ENCODE measurements at places on chromosomes 6 and 20.

DNA sequence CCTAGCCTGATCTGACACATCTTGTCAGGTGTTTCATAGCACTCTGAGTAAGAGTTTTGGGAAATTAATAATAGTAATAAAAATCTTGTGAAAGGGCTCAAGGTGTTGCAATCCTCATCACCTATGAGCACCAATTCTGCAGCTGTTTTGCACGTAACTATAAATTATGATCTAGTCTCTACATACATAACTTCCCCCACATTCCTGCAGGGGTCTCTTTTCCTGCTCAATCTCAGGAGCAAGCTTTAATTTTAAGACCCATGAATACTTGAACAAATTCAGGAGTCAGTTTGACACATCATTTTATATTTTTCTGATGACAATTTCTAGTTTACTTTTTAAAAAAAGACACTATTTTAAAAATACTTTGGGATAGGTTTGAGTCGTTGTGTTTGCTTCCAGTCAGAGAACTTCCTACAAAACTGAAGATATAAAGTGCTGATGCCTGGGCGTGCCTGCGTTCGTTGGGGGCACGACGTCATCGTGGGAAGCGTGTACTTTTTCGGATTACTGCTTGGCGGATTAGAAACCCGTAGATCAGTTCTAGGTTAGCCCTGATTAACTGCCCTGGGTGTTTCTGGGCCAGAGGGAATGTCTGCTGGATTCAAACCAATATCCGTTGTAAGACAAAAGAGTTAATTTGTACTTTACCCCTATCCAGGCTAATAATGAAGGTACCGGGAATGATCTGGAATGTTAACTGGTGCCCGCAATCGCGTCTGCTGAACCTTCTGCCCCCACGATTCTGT lies 1.0 kb upstream of the E2F3 start:
- DNase-seq = no peak

GRCh38 chr6:170101281-170102035 lies 189.4 kb downstream of the DLL1 start:
- no peak for DNase-seq

GRCh38 chr20:63072991-63073737 lies 66.4 kb upstream of the BHLHE23 start:
- no peak for DNase-seq

DNA sequence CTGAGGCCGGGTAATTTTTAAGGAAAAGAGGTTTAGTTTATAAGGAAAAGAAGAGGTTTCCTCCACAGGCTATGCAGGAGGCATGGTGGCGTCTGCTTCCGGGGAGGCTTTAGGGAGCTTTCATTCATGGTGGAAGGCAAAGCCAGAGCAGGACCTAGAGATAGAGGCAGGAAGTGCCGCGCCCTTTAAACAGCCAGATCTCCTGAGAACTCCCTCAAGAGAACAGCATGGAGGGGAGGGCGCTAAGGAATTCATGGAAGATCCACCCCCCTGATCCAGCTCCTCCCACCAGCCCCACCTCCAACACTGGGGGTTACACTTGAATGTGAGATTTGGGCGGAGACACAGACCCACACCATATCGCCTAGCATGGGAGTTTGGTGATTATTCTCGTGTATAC lies 13.9 kb upstream of the DACT2 start:
- DNase-seq = no peak

DNA sequence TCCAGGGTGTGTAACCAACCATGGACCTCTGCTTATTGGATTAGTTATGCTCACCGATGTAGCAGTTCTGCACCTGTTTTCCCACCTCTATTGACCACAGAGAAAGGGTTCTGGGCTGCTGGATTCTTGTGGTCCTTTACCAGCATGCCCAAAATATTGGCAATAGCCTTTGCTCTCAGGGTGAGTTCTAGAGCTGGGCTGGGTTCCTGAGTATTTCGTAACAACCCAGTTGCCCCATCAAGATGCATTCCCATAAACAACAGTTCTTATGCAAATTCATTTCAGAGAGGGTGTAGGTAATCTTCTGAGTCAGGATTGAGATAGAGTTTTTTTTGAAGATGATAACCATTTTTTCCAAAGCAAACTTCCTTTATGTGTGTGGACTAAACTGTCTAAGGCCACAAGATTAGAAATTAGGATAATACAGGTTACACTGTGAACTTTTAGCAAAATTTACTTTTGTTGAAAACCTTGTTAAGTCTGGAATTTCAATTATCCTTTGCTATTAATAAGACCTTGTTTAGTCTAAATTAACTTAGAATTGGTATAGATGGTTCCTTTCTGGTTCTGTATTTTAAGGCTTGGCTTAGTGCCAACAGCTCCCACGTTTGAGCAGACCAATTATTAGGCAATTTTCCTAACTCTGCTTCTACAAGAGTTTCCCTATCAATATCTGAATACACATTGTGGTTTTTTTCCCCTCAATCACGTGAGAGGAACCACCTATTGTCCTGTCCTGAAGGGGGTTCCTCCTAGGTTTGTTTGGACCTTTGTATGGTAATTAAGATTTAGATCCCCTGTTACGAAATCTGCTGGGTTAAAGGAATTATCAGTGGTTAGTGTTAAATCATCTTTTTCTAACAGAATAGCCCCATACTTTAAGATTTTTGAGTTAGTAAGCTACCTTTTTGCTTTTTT lies 46.1 kb downstream of the TBX18 start:
- DNase-seq = no peak

All from stimulated activated CD8-positive, alpha-beta memory T cell treated with anti-CD3 and anti-CD28 coated beads, Interleukin-7, amount 100 ng/mL, for 24 hours (primary cell).